ENCODE measurements at places on chromosomes 4 and X.

DNA sequence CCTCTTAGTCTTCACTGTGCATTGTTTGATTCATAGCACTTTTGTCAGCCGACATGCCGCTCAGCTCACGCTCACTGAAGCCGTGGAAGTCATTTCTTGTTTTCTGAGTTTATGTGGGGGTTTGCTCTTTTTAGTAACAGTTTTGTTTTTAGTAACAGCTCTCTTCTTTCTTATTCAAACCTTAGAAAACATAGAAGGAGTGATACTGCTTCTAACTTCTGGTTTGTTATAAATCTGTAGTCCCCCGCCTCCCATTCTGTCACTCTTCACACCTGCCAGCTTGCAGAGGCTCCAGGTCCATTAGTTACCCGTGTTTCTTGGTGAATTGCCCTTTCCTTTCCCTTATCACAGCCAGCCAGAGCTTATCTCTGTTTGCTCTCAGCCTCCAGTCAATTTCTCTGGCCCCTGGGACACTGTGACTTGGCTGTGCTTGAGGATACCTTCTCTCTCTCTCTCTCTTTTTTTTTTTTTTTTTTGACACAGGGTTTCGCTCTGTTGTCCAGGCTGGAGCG is 50.5 kb downstream of the GRK4 start:
- DNase-seq, result no peak

DNA sequence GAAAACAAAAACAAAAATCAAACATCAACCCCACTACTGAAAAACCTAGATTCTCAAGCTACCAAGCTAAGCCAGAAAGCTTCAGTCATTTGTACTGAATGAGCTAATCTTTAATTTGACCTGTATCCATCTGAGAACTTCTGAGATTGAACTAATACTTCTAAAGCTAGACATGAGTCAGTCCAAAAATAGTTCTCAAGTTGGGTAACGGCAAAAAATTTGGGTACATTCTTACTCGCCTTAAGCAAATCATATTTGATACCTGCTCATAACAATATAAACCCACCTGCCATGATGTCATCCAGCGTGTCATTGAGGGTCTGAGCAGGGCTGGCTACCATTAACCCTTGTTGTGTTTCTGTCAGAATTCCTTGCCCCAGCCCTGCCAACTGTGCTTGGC is 69.7 kb upstream of the COX18 start:
- DNase-seq, result no peak

DNA sequence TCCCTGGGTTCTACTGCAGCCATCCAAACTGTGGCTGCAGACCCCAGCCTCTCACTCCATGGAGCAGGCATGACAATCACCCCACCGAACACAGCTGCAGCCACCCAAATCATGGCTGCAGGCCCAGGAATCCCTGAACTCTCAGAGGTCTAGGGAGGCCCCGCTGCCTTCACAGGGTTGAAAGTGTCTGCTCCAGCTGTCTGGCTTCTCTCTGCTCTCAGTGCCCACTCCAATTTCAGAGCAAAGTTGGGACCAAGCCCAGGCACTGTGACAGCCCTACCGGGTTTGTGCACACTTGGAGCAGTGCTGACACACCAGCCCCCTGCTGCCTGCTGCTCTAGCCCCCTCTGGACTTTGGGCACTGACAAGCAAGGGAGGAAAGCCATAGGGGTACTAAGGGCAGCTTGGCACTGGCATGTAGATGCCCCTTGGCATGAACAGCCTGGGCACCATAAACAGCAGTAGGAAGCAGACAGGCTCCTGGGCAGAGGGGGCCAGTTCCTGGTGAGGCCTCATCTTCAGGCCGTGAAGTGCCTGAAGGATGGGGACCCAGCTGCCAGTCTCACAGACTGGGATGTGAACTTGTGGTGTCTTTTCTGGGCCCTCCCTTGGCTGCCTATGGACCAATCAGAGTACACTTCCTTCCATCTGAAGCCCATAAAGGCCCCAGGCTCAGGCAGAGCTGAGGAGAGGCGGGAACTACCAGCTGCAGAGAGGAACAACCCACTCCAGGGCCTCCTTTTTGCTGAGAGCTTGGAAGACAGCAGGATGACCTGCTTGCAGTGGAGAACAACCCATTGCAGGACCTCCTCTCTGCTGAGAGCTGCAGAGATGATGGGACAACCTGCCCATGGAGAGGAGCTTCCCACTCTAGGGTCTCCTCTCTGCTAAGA is 68.8 kb downstream of the TECRL start:
- DNase-seq, result no peak

- DNase-seq, result no peak
Observed at GRCh38 chr4:186400676-186401075, 134.7 kb downstream of the F11 start.

- DNase-seq, result no peak
Observed at GRCh38 chr4:124527364-124527763, 185.2 kb downstream of the ANKRD50 start.

DNA sequence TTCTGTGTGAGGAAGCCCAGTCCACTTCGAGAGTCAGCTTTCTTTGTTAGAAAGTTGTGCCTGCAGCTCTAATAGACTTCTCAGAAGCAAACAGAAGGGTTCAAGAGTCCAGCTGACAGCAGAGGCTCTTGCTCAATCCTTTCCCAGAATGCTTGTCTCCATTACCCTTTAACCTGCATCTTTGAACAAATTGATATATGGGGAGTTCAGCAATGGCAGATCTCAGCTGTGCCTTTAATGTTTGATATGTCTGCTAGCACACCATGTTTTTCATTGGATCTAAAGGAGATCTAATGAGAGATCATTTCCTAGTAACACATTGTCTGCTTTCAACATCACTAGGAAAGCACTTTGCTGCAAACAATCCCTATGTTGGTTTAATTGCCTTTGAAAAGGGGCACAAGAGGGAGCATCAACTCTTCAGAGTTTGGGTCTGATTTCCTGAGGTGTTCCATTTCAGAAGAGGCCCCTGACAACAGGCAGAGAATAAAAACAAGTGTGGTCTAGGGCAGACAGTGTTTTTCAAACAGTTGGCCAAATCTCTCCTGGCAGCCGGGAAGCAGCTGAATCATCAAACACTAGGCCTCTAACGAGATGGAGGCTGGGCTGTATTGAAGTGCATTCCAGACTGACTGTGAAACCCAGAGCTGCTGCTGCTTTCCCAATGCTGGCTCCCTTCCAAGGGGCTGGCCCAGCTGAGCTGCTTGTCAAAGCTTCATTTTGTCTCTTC is 55.5 kb downstream of the LUZP4 start:
- peak; percentile 62 for DNase-seq

- DNase-seq, result no peak
Observed at GRCh38 chrX:46754036-46754435, 4.9 kb downstream of the SLC9A7 start.

DNA sequence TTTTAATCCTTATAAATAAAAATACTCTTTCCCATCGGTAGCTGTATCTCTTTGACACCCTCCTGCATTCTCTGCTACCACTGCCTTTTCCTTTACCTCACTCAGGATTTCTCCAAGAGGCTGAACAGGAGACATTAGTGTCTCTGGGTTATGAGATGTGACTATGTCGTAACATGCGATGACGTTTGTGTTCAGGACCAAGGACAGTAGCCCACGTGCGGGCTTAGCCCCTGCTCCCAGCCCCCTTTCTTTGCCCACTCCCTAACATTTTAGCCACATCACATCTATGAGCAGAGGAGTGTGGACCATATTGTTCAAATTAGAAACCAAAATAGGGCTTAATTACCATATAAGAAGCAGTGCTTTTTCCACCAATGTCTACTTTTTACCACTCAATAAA is 369.3 kb downstream of the FBXW7 start:
- no peak for DNase-seq

DNA sequence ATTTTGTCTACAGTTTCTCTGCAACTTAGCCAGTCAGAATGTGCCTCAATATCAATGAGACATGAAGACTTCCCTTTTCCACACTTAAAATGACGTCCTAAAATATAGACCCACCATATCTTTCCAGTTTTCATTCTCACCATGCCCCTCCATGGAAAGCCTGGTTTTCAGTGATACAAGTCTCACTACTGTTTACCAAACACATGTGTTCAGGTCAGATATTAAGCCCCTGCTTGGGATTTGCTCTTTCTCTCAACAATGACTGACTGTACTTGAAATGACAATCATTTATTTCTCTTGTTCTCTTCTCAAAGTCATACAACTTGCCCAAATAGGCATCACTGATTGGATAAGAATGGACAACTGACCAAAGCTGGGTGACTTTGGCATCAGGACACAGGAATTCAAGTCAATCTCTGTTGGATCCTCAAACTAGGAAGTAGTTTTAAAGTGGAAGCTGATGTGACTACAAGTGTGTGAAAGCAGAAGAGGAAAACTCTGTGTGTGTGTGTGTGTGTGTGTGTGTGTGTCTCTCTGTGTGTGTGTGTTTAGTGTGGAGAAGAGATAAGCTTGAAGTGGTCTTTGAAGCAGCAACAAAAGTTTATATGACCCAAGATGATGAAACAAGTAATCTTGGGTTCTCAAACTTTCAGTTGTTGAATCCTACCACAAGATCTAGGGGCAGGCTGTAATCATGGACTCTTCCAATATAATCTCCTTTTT is 217.4 kb upstream of the FGF13 start:
- DNase-seq, result no peak

DNA sequence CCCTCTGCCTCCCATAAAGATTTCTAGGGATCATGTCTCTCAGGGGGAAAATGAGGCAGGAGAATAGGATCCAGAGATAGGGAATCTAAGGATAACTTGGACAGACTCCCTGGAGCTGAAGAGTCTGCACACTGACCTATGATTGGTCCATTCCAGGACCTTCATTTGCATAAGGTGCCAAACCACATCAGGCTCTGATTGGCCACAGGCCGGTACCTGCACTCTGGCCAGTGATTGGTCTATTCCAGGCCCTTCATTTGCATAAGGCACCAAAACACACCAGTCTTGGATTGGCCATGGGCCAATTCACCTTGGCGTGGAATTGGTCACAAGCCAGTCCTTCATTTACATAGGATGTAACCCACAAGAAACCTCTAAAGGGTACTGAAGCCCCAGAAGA is 4.0 kb upstream of the HERC5 start:
- DNase-seq, result no peak

DNA sequence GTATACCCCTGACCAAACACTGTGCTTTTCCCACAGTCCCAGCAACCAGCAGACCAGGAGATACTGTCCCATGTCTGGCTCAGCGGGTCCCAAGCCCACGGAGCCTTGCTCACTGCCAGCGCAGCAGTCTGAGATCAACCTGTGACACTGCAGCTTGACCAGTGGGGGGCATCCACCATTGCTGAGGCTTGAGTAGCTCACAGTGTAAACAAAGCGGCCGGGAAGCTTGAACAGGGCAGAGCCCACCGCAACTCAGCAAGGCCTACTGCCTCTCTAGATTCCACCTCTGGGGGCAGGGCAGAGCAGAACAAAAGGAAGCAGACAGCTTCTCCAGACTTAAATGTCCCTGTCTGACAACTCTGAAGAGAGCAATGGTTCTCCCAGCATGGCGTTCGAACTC is 58.1 kb downstream of the SLC10A6 start:
- peak; percentile 1 for DNase-seq

DNA sequence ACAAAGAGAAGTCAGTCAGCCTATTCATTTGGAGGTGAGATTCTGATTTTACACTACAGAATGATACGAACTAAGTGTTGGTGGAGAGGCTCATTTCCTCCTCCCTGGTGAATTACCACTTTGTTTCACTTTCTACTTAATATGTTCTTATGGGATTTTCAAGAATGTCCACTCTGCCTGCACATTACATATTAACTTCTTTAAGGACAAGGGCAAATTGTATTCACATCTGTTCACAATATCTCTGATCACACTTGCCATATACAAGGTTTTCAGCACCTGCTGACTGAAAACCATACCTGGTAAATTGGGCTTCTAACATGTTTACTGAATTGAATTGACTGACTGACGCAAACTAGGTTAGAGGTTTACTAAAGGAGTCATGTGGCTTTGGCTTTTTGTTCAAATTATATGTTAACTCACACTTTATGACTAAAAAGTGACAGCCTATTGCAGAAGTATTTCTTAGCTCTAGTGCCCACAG is 188.4 kb upstream of the MBNL3 start:
- DNase-seq, result no peak

DNA sequence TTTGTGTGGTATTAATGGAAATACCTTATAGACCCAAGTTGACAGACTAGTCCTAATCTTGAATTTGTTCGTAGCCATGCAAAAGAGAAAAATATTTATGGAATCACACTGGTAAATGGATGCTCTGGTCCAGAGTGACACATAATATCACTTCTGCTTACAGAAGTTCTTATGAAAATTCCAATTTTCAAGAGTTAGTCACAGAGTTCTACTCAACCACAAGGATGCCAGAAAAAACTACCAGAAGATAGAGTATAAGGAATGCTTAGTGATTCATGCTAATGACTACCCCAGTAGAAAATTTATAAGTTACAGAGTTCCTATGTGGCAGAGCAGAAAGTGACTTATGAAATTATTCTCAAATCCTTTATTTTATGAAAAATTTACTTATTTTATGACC is 1384.8 kb downstream of the FAM133A start:
- peak; percentile 1 for DNase-seq

GRCh38 chr4:151468715-151469696 is 60.0 kb downstream of the FHIP1A start:
- no peak for DNase-seq

DNA sequence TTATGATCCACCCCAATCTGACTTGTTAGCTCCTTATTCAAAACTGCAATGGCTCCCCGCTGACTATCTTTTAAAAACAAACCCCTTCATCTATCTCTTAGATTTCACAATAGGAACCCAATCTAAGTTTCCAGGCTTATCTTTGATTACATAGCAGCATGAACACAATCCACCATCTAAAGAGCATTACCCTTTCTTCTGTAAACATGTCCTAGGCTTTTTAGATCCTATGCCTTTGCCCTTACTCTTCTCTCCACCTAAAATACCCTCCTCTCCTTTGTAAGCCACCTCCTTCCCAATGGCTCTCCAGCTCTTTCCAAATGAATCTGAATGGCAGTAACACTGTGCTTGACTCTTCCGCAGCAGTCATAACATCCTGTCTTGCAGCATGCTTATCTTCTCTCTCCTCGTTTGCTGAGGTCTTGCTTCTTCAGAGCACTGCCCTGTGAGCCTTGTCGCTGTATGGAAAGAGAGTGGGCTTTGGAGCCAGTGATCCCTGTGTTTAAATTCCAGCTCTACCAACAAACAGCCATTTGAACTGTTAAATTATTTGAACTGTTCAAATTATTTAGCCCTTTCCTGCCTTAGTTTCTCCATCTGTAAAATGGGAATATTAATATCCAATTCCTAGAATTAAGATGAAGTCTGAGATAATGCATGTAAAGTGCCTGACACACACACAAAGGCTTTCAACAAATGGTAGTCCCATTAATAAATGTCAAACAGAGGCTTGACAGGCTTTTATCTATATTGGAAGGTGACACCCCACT is 16.2 kb upstream of the TSPAN5 start:
- DNase-seq, result no peak

DNA sequence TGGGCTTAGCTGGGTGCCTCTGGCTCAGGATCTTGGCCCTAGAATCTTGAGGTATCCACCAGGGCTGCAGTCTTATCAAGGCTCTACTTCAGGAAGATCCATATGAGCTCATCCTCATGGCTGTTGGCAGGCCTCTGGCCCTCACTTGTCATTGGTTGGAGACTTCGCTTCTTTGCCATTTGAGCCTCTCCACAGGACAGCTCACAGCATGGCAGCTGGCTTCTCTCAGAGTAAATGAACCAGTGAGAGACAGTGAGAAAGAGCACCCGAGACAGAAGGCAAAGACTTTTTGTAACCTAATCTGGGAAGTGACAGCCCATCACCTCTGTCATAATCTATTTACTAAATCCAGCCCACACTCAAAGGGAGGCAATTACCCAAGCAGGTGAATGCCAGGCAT is 236.8 kb downstream of the GPAT3 start:
- no peak for DNase-seq
